ENCODE measurements at places on chromosomes 1 and 21.

DNA sequence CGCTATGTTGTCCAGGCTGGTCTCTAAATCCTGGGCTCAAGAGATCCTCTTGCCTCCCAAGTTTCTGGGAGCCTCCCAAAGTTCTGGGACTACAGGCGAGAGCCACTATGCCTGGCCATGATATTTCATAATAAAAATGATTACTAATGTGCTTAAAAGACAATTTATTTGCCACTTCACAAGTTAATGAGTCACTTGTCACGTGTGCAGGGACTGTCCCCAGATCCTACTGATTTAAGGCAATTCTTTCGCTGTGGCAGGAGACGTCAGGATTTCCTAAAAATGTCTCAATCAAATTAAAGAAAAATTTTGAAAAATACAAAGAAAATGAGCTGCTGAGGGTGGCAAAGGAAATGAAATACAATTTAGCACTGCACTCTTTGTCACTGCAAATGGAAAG is 43.5 kb downstream of the B3GALNT2 start:
- no peak for DNase-seq

DNA sequence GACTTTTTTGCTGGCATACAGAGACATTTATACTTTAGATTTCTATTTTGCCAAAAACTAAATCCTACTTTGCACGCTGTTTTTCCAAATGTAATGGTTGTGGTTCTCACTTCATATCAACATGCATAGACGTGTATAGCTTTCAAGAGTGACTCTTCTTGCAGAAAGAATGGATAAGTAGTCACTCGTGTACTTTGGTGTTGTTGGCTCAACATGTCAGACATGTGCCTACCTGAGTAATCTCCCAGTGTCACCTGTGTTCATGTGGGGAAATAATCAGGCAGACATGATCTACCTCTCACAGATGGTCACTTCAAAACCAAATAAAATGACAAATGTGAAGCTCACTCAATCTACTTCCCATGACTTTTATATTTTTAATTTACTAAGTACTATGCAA is 73.1 kb downstream of the GPR88 start:
- DNase-seq = no peak

DNA sequence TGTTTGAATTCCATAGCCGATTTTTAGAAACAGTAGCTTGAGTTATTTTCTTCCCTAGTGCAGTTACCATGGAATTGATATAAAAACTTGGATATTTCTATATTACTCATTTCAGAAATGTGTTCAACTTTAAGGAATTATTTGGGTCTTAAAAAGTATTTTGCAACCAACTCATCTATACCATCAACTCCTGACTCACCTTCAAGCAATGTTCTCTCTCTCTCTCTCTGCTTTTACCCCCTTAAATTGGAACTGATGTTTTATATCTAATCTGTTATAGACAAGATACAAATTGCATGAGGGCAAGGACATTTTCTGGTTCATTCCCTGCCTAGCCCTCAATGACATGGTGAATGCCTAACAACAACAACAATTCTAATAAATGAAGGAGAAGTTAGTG is 214.7 kb upstream of the NRIP1 start:
- no peak for DNase-seq

DNA sequence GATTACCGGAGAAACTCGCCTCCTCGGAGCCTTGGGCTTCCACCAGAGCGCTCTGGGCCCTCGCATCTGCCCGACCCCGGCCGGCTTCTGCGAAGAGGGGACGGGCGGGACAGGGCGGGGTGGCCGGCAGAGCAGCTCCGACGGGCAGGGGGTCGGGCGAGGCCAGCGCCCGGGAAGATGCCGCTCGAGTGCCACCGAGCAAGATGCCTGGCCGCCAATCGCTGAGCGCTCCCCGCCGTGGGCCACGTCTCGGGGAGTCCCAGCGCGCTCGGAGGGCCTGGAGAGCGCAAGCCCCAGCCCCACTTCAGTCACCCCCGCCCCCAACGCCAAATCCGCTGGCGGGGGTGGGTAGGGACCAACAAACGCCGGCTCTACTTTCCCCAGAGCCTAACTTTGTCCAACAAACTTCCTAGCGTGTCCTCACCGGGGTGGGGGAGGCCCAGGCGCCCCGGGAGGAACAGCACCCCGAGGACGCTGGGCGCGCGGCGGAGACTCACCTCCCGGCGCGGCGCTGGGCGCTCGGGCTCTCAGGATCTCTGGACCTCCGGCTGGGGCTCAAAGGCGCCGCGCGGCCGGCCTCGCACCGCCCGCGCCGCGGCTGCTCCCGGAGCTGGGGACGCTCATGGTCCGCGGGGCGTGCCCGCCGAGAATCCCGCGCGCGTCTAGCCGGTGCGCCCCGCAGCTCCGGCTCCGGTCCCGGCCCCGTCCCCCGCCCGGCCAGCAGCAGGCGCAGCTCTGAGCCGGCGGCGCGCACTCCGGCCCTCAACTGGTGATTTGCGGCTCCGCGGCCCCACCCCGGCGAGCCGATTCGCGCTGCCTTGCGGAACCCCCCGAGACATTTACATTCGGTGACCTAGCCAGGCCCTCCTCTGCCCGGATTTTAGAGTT is at the start of gene BCAR3:
TSS of gene BCAR3 (minus strand) at position 737 of the 888 bp plus-strand sequence. CDS start 6,907 bp downstream, outside the sequence.
- no peak for DNase-seq

DNA sequence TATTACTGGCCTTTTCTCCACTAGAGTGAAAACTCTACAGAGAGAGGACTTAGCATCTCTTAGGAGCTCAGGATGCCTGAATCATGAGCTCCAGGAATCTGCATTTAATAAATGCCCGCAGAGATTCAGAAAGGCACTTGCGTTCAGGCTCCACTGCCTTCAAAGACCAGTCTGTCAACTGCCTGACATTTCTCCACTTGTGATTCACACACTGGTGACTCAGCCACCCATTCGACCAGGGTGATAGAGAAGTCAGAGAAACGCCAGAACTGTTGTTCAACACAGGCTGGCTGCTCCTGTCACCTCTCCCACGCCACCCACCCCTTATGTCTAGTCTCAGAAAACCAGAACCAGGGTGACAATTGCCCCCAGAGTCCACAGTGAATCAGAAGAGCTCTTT is 26.9 kb upstream of the LBR start:
- peak; percentile 13 for DNase-seq

GRCh38 chr1:221816899-221817298 is 75.0 kb upstream of the DUSP10 start:
- DNase-seq = no peak

- no peak for DNase-seq
These were observed 147.0 kb downstream of the POU2F1 start for GRCh38 chr1:167367705-167368104.

DNA sequence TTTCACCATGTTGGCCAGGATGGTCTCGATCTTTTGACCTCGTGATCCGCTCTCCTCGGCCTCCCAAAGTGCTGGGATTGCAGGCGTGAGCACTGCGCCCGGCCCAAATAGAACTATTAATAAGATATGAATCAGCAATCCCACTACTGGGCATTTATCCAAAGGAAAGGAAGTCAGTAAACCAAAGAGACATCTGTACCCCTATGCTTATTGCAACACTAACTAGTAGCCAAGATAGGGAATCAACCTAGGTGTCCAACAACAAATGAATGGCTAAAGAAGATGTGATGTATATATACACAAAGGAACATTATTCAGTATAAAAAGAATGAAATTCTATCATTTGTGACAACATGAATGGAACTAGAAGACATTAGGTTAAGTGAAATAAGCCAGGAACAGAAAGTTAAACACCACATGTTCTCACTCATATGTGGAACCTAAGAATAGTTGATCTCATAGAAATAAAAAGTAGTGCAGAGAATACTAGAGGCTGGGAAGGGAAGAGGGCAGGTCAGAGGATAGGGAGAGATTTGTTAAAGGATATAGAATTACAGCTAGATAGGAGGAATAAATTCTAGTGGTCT is 48.8 kb downstream of the XPR1 start:
- DNase-seq = no peak

- no peak for DNase-seq
These were observed 10.1 kb downstream of the ENTREP3 start for GRCh38 chr1:155245163-155245524.

- DNase-seq = no peak
These were observed 137.1 kb downstream of the CAMTA1 start for GRCh38 chr1:6922096-6922931.

DNA sequence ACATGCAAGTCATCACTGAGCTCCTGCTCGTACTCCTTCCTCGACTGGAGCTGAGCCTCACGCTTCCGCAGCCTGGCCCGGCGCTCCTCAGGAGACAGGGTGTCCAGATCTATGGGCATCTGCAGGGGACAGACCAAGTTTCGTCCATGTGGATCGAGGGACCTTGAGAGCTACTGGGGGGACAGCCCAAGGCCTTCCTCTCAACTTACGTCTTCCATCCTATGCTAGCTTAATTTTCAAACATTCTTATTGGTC is 2.4 kb downstream of the MRPL55 start:
- no peak for DNase-seq

DNA sequence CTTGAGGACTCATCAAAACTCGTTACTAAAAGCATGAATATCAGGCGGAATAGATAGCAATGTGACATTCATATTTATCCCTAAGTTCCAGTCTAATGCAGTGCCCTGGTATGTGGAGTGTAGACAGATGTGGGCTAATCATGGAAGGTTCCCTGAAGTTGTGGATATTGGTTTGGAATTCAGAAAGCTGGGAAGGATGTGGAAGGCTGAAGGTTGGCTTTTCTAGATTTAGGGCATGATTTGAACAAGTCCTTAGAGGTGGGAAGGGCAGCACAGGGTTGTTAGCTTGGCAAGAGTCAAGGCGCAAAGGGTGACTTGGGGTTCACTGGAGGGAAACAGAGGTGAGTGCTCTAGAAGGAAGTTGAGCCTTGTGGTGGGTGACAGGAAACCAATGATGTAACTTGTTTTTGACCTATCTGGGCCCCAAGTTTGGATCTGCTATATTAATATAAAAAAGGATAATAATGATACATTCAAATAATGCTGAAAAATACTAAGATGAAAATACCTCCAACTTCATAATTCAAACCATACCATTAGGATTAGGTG is 21.9 kb downstream of the LGALS8 start:
- DNase-seq = no peak

DNA sequence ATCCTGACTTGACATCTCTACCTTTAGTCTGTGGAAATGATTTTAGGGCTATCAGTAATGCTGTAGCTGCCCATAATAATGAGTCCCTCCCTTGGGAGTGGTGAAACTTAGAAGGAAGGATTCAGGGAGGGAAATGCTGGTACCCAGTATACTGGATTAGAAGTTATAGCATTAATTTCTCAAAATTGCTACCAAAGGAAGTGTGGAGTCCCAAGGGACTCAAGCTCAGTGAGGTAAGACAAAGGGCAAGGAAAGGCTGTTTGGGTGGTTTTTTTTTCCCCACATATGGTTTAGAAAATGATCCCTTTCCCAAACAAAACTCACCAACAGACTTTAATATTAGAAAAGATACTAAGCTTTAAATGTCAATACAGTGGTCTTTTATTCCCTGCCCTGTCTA is 99.9 kb downstream of the CD247 start:
- no peak for DNase-seq

DNA sequence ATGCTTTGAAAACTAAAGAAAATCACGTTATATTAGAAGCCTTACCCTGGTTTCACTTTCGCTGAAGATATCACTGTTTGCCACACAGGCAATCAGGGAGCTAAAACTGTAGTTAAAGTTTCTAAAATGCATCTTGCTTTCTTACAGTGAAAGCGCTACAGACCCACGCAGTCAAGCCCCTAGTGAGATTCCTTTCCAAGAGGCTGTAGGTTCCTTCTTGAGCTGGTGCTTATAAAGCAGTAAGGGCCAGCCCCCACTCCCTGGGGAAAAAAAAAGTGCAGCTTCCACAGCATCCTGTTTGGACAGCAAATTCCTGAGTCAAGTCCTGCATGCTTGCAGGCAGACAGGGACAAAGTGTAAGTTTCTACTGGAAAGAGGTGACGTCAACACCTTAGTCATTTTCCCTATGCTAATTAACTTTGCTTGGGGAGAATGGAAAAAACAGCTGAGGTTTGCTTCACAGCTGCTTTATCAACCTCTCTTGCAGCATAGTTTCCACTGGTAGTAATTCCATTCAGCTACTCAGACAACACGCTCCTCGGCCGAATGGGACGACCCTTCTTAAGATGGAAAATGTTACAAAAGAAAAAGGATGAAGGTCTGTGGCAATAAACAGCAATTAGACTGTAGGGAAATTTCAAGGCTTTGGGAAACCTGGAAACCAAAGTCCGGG is 14.7 kb upstream of the KCNE1 start:
- no peak for DNase-seq

GRCh38 chr1:116375887-116376728 is 3.1 kb downstream of the ATP1A1 start:
- DNase-seq = no peak

GRCh38 chr1:223316082-223316481 is 47.9 kb downstream of the SUSD4 start:
- no peak for DNase-seq

GRCh38 chr1:196088541-196088940 is 519.7 kb downstream of the KCNT2 start:
- no peak for DNase-seq

DNA sequence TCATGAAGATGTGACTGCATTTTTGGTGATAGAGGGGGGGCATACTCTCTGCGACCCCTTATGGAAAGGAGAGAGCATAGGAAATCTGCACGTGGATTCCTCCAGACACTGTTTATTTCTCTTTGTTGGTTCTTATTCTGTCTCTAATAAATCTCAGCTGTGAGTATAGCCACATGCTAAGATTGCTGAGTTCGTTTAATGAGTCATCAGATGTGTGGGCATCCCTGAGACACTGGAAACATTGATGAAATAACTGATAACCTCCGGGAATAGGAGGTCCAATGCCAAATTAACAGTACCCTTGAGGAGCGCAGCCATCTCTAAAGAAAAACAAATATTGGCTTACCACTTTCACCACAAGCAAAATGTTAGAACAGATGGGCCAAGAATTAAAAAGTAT is 880.2 kb upstream of the NEGR1 start:
- no peak for DNase-seq

DNA sequence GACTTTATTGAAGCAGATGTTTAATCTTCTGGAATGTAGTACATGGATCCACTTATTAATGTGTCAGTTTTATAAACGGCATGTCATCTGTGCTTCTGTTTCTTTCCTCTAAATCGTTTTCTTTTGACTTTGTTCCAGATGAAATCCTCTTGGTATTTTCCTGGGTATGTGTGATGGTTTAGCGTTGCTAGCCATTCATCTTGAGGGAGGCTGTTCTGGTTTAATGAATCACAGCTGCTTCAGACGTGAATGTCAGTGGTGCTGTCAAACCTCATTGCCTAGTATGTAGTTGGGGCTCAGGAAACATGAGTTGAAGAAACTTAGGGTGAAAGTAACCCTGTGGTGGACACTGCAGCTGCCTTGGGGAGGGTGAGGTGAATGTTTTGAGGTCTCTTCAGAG is 33.2 kb downstream of the KCNK1 start:
- no peak for DNase-seq

DNA sequence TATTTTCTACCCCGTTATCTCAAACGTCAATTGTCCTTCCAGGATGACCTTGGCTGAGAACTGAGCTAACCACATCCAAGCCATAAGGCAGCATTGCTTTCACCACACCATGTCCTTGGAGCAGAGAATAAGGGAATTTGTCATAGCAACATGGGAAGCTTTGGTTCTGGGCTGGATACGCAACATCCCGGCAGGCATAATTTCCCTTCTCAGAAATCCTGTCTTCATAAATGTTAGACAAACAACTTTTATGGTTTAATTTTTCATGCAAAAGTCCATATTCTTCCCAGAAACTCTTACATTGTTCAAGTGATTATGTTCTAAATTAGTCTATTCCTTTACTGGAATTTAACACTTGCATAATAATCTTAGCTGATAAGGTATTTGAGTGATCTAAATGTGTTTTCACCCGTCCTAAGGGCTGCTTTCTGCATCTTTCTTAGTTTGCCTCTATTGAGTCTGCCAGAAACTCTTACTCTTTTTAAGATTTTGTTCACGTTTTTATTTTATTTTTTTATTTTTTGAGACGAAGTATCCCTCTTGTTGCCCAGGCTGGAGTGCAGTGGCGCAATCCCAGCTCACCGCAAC is 51.8 kb downstream of the KCNJ15 start:
- DNase-seq = no peak
